CD4-positive, alpha-beta T cell treated with Interleukin-15 for 4 hours (primary cell): ENCODE measurements at places on chromosomes 4 and X.

DNA sequence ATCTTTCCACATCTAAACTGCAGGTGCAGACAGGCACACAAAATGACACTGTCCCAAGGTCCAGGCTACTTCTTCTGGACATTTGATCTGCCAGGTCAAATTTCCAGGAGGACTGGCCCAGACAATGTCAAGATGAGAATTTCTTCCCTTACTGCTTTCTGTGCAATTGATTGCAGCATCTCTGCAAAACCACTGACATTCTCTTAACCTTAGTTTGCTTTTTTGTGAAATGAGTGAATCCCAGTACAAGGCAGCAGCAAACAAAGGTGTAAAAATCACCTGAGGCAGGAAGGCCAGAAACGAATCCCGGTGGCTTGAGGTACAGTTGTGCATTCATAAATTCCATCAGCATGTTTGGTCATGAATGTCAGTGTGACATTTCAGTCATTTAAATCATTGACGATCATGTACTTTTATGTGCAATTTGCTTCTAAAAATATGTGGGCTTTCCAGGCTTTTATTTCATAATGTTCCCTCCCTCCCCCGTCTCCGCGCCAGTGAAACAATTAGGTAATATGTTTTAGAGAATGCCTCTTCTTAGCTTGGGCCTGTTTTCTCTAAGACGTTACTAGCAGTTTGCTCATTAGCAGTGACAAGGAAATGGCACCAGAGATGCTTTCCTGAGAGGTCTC, 39.1 kb downstream of the NHS start:
- no peak for DNase-seq

GRCh38 chrX:39020051-39020669, 218.9 kb downstream of the MID1IP1 start:
- DNase-seq: no peak

- DNase-seq: no peak
These were observed 119.0 kb upstream of the MID1 start for GRCh38 chrX:10739426-10739825.

DNA sequence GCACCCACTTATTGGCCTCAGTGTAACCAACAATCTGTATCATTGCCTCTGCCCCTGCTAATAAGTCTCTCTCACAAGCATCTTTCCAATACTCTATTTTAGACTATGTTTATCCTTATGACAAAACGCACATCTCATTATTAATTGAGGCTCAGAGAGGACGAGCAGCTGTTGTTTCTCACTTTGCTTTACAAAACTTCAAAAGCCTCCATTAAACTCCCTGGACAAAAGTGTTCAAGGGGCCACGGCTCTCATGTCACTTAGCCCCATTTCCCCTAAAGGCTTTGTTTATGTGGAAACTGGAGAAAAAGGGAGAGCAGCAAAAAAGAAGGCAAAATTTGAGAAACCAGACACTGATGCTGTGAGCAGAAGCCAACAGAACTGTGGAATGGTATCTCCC, 180.0 kb upstream of the LNX1 start:
- no peak for DNase-seq

- no peak for DNase-seq
These were observed 248.0 kb downstream of the FGF13 start for GRCh38 chrX:138463476-138463875.

- DNase-seq: no peak
These were observed 2.1 kb downstream of the PCDH18 start for GRCh38 chr4:137530176-137530575.

DNA sequence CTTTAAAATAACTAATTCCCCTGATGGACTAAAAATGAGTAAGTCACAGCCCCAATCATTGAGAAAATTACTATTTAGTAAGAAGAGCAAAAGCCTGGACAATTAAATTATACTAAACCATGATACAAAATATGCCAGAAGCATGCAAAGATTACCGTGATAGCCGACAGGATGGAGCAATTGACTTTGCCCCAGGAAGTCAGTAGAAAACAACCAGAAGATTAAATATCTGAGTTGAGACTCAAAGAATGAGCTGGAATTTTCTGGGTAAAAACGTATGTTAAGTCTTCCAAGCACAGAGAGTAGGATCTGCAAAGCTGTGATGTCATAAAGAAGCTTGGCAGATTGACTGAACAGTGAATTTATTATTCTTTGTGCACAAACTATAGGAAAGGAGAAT, 816.1 kb upstream of the TENM3 start:
- no peak for DNase-seq

DNA sequence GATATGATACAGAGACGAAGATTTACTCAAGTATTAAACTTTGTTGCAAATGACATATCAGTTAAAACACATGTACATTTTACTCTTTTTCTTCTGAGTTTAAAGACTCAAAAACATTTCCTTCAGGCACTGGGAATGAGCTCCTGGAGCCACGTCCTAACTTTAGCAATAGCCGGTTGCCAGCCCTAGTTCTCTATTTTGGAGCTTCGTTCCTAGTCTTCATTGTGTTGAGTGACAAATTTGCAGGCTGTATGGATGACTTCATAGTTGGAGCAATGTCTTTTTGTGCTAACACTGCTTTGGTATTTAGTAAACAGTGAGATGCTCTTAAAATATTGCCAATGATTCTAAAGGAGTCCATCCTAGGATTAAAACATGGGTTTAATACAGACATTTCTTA, 190.9 kb downstream of the FAT4 start:
- DNase-seq: no peak

DNA sequence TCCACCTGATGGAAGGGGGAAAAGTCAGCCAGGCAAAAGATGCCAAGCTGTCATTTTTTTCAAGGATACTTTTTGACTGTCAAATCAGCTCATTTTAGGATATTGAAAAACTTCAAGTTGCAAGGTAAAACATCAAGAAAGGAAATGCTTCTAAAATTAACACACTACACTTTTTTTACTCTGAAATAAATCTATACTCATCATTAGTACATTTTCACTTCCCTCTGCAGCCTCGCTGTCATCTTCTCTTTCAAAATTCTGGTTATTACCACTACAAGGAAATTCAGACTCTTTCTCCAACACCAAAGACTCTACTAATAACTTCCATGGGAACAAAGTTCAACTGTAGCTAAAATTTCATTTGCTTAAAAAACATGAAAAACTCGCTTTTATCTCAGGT, 41.6 kb downstream of the APBB2 start:
- no peak for DNase-seq
